Body of pancreas (tissue), 4 donors: ENCODE measurements at places on chromosomes 16 and 17.
A peak's percentile ranks its signal among the peaks of the same experiment; 100 is the strongest.

DNA sequence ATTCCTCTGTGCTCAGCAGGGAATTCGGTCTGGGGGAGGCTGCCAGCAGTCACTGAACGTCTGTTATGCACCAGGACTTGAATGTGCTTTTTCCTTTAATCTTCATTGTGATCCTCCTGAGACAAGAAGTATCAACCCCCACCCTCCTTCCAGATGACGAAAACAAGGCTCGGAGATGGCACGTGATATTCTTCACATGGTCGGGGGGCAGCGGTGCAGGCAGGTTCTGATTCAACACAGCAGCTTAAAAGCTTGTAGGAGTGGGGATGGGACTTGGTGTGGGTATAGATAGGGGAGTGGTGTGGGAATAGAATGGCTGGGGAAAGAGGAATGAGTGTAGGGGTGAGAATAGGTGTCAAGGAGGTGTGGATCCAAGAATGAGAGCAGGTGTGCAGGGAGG is 6.4 kb downstream of the NECAB2 start:
- no peak for DNase-seq

- no peak for DNase-seq
Observed at GRCh38 chr16:47132308-47132707, 11.4 kb downstream of the NETO2 start.

- DNase-seq = no peak
Observed at GRCh38 chr16:85259115-85259831, 147.0 kb upstream of the CIBAR2 start.

- no peak for DNase-seq
Observed at GRCh38 chr17:17484451-17484899, 7.7 kb downstream of the MED9 start.

DNA sequence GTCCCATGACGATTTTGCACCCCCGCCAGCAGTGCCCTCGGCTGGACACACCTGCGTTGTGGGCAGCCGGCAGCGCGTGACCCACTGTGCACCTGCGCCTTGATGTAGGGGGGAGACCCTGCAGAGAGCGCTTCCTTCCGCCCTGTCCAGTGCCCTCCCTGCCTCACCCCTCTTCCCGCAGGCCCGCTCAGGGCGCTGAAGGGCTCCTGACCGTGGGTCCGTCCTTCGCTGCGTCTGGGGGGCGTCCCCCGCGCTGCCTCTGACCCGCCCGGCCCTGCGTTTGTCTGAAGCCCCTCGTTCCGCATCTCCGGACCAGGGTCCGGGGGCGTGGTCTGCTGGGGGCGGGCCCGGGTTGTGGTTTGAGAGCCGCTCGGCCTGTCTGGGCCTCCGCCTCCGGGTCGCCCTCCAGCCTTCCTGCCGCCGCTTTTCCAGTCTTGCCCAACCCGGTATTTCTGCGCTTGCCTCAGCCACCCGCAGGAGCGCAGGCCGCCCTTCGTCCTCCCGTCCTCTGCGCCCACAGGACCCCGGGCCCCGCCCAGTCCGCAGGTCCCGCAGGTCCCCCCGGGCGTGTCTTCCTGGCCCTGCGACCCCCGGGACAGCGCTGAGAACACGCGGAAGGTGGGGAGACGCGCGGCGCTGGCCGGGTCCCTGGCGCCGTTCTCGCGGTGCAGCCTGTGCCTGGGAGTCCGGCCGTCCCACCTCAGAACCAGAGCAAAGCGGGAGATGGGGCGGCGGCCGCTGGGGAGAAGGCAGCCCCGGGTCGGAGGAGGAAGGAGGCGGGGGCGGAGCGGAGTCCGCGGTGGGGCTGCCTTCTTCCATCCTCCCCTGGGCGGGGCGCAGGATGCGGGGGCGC is 4.0 kb upstream of the IL17C start:
- no peak for DNase-seq

DNA sequence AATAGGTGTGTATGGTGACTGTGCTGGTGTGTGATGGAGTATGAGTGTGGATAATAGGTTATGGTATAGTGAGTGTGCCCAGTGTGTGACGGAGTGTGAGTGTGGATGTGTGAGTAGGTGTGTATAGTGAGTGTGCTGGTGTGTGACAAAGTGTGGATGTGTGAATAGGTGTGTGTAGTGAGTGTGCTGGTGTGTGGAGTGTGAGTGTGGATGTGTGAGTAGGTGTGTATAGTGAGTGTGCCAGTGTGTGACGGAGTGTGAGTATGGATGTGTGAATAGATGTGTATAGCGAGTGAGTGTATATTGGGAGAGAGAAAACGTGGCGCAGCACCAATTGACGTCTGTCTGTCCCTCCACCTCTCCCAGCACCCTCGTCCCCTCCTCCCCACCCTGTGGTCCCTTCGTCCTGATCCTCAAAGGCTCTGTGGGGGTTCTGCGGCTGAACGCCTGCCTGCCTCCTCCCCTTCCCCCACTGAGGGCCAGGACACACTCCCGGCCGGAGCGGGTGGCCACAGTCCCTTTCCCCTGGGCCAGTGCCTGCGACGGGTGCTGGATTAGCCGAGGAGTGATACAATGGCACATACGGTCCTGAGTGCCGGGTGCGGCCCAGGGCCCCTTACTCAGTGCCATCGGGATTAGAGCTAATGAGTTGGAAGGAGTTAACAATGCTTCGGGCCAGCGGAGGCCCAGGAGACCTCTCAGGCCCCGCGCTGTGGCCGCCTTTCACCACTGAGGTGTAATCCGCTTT is 160.0 kb downstream of the MRM1 start:
- DNase-seq = no peak

- DNase-seq = no peak
Observed at GRCh38 chr17:46072998-46073397, 73.9 kb downstream of the STH start.

DNA sequence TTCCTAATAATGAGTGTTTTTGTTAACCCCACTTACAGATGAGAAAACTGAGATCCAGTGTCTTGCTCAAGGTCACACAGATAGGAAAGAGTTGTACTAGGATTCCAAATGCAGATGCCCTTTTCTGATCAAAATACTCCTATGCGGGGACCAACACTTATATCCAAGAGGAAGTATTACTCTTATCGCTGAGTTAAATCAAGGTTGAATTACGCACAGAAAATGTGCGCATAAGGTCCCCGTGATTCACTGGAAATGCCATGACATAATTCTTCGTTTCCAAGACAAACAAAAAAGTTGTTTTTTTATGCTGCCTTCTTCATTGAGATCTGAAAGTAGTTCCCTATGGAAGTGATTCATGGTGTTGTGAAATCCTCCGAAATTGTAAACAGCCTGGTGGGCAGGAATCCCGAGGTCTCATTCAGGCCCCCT is 463.8 kb upstream of the HSBP1 start:
- no peak for DNase-seq

DNA sequence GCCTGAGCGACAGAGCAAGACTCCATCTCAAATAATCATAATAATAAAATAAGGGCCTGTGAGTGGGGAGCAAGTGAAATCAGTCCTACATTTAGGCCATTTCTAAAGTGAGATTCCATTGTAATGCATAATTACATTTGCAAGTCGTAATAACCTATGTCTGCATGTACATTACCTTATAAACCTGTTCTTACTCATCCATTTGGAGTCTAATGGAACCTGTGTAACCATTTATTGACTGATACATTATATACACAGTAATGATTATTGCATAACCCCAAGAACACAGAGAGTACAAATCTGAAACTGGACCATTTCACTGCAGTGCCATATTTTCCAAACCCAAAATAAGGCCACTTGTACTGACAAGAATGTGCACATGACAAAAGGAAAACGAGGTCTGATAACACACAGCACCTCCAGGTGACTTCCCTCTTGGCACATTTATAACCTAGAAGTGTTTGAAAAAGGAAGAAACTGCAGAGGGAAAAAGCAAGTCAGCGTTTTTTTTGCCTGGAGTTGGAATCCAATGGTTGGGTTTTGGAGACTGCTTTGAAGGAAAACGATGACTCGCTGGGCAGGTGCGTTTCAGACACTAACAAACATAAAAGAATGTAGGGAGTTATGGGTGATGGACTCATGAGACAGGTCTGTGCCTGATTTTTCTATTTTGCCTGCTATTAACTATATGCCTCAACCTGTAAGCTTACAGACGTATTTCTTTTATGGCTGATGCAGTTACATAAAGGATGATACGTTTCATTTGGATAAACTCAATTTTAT is 63.6 kb upstream of the KIFC3 start:
- no peak for DNase-seq

- no peak for DNase-seq
Observed at GRCh38 chr17:10088444-10088843, 110.0 kb downstream of the GAS7 start.

- DNase-seq = no peak
Observed at GRCh38 chr17:77693776-77694175, 264.7 kb upstream of the TNRC6C start.

GRCh38 chr16:11359370-11359769 is 14.1 kb downstream of the RMI2 start:
- DNase-seq = peak; percentile 82

GRCh38 chr17:66432996-66433551 is 130.7 kb downstream of the PRKCA start:
- DNase-seq = no peak

- no peak for DNase-seq
Observed at GRCh38 chr17:82832411-82832810, 7.4 kb downstream of the ZNF750 start.

DNA sequence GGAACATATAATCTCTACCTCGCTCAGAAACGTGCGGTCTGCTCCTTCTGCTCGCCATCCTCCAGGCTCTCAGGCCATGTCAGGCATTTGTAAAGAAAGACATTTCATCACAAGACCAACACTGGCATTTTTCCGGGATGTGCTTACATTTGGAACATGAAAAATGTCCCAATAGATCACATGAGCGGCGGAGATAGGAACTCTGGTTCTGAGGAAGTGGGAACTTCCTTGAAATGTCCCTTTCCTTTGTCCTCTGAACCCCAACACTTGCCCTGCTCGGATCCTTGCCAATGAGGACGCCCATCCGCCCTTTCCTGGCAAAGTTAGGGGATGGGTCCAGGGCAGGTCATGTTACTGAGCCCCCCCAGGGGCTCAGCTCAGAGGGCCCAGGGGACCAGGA is 130.5 kb downstream of the MAF start:
- no peak for DNase-seq

- no peak for DNase-seq
Observed at GRCh38 chr17:511833-512251, 159.2 kb upstream of the RPH3AL start.

DNA sequence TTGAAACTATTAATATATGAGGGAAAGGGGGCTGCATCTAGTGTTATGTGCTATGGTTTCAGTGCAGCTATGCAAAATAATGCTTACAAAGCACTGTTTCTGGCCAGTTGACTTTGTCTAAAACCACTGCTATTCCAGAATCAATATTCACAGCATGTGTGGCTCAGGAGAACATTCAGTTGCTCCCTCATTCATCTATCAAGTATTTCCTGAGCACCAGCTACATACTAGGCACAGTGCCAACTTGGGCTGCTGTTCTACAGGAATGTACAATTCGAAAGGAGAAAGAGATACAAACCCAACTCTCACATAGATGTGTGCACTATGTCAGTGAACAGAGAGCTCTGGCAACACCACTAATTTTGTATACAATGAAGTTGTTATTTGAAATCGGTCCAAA is 183.0 kb downstream of the PHKB start:
- peak; percentile 9 for DNase-seq

GRCh38 chr17:13563866-13564265 is 37.9 kb downstream of the HS3ST3A1 start:
- DNase-seq = no peak

DNA sequence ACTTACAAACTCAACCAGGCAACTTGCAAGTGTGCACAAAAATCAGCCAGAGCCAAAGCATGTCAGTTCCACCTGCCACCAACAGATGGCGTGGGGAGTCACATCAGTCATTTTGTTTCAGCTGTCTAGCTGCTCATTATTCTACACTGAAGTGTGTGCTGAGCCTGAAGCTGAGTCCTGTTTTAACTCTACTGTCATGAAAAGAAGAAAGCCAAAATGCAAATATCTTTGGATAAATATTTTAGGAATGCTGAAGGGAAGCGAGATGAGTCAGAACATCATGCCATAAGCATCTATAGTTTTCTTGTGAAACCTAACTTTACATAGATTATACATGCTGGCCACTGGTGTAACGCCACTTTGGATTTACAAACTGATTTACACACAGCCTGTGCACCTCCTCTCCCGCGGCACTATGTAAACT is 172.6 kb downstream of the CDK5R1 start:
- peak; percentile 76 for DNase-seq

DNA sequence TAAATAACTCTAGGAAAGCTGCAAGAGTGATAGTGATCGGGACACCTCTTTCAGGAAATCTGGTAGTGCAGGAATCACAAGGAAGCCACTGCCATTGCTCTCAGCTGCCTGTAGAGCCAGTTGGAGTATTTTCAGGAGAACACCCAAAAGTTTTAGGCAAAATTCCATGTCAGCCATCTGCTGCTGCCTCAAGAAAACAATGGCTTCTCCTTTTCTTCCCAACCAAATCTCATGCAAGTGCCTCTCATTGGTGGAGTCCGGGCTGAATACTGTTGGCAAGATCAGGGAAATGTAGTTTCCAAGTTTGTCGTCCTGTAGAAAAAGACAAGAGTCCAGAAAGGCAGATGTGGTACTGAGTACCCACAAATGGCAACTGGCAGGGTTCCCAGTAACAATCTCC is 54.9 kb upstream of the TANC2 start:
- no peak for DNase-seq

- DNase-seq = peak; percentile 47
Observed at GRCh38 chr17:17783825-17784656, 52.7 kb downstream of the SREBF1 start.

- peak; percentile 80 for DNase-seq
Observed at GRCh38 chr16:9256196-9256595, 164.8 kb downstream of the HAPSTR1 start.
